ENCODE measurements at places on chromosomes 2 and 18.
A peak's percentile ranks its signal among the peaks of the same experiment; 100 is the strongest.

DNA sequence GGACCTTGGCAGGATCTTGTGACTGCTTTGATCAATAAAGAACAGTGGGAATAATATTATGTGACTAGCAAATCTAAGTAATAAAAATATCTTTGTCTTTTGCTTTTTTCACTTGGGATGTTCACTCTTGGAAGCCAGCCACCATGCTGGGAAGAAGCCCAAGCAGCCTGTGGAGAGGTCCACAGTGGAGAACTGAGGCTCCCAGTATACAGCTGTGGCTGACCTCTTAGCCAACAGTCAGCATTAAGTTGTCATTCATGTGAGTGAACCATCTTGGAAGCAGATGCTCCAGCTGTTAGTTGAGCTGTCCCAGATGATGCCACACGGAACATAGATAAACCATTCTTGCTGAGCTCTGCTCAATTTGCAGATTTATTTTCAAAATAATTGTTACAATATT, 160.0 kb downstream of the OSR1 start:
- DNase-seq, result no peak

DNA sequence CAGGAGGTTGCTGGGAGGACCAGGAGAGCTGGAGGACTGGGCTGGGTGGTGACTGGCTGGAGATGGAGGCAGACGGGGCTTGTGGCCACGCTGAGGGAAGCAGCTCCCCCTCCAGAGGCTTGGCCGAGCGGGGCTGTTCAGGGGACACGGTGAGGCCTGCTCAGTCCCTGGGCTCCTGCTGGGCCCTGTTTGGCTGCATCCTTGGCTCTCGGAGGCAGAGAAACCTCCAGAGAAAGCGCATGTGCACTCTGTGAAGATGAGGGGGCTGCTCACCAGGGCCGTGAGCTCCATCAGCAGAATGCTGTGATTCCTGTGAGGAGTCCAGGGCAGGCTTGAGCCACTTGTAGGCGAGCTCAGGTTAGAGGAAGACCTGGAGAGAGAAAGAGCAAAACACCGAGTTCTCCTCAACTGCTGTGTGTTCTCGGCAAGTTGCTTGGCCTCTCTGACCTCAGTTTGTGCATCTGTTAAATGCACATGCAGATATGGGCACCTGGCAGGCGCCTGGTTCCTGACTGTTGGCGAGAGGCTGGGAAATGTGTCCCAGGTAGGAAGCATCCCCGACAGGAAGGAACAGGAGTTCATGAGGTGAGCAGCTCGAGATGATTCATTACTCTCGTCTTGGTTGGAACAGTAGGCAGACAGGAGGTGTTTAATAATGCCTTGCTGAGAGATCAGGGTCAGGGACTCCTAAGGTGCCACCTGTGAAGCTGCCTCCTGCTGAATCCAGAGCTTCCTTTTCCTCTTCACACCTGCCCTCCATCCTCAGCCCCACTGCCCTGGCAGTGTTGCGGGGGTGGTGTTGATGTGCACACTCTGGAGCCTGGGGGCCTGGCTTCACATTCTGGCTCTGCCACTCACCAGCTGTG, 941 bp downstream of the ZAP70 start:
- no peak for DNase-seq

- DNase-seq, result no peak
Measured at GRCh38 chr2:27680571-27680970, 16.9 kb downstream of the SLC4A1AP start.

DNA sequence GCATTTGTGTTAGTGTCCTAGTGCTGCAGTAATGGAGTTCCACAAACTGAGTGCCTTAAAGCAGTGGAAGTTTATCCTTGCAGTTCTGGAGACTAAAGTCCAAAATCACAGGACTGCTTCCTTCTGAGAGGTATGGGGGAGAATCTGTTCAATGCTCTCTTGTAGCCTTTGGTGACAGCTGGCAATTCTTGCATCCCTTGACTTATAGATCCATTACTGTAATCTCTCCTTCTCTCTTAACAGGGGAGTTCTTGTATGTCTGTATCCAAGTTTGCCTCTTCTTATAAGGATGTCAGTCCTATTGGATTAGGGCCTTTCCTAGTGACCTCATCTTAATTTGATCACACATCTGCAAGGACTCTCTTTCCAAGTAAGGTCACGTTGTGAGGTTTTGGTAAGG, 69.9 kb downstream of the XRCC5 start:
- peak; percentile 35 for DNase-seq

DNA sequence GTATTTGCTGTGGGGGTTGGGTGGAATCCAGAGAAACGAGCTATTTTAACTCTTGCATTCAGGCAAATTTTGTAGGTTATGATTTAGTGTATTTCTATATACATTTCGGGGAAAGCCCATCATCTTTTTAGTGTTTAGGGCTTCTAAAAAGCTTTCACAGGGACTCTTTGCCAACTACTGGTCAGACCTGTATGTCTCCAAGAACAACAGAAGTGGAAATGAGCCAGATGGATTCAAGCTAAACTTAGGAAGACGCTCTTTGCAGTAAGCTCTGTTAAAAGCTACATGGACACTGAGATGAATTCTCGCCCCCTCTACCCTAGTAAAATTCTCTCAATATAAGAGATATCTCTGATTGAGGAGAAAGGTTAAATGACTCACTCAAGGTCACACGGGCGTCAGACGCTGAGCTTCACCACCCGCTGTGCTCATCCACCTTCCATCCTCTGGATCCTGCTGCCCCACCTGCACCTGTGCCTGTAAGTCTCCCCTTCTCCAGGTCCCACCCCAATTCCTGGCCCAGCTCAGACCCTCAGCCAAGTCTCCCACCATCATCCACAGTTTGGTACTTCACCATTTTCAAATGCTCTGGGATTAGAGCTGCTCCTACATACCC, 85.6 kb downstream of the MARCHF4 start:
- DNase-seq, result peak; percentile 54

- no peak for DNase-seq
Measured at GRCh38 chr2:241762933-241763369, 13.7 kb upstream of the GAL3ST2 start.

DNA sequence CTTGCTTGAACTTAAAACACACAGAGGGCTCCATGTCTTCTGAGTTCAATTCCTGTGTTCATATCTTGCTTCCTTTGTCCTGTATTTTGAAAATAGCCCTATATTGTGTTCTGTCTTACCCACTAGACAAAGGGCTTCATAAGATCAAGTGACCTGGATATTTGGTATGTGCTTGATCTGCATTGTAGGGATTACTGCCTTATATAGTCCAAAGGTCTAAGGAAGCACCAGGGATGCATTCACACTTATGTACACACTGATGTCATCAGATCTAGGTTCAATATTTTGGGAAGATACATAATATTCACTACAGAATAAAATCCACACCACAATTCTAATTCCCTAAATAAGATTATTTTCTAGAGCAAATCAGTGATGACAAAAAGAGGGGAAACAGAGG, 278.0 kb upstream of the KYNU start:
- no peak for DNase-seq

- peak; percentile 45 for DNase-seq
Measured at GRCh38 chr18:7872569-7872968, 305.5 kb downstream of the PTPRM start.

DNA sequence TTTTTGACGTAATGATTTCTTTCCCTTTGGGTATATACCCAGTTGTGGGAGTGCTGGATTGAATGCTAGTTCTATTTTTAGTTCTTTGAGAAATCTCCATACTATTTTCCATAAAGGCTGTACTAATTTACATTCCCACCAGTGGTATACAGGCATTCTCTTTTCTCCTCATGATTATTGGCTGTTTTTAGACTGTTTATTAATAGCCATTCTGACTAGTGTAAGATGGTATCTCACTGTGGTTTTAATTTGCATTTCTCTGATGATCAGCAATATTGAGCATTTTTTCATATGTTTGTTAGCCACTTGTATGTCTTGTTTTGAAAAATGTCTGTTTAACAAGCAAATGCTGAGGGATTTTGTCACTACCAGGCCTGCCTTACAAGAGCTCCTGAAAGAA, 9.2 kb upstream of the CD28 start:
- DNase-seq, result no peak
